CD8-positive, alpha-beta T cell (primary cell): ENCODE measurements at places on chromosomes 5 and 9. TPM values are rescaled to one million over a fixed set of nuclear protein-coding genes. Genes with fewer than 3 reads are reported as not detected.

- no peak for DNase-seq
Observed at GRCh38 chr5:142821034-142821732, 51.0 kb downstream of the ARHGAP26 start.

- DNase-seq = no peak
Observed at GRCh38 chr5:112779531-112779930, 41.8 kb downstream of the APC start.

DNA sequence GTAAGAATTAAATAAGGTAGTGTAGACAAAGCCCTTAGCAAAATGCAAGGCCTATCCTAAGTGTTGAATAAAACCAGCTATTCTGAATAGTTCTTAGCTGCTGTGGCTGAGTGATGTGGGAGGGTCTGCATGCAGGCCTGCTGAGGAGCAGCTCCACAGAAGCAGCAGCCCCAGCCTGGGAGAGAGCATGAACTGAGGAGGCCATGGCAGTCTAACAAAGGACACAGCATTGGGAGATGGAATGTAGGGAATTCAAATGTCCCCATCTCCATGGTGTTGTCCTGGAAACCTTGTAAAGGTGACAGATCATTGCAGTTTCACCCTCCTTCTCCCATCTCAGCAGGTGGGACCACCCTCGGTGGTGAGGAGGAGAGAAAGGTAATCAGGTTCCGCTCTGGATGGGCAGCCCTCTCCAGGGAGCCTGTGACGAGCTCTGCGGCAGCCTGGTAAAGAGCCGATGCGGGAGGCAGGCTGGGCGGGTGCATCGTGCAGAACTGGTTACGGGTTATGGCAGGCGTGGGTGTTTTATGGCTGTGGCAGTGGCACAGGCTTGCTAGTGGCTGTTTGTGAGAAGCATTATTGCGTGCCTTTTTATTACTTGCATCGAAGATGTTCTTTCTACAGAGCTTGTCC, 199.9 kb upstream of the GLRA1 start:
- DNase-seq = no peak

GRCh38 chr5:123803359-123803758, 291.4 kb downstream of the CSNK1G3 start:
- DNase-seq = no peak

DNA sequence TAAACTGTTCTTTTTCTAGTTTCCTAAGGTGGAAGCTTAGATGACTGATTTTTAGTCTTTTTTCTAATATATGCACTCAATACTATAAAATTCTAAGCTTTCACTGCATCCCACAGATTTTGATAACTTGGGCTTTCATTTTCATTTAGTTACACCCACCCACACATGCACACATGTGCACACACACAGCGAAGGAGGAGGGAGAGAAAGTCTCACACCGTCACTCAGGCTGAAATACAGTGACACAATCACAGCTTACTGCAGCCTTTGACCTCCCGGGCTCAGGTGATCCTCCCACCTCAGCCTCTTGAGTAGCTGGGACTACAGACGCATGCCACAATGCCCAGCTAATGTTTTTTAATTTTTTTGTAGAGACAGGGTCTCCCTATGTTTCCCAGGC, 96.5 kb downstream of the SMIM23 start:
- no peak for DNase-seq

- peak; percentile 45 for DNase-seq
Observed at GRCh38 chr9:93319992-93320500, 131.4 kb upstream of the FAM120A start.

- no peak for DNase-seq
Observed at GRCh38 chr9:134959126-134959970, 41.6 kb upstream of the FCN1 start.

DNA sequence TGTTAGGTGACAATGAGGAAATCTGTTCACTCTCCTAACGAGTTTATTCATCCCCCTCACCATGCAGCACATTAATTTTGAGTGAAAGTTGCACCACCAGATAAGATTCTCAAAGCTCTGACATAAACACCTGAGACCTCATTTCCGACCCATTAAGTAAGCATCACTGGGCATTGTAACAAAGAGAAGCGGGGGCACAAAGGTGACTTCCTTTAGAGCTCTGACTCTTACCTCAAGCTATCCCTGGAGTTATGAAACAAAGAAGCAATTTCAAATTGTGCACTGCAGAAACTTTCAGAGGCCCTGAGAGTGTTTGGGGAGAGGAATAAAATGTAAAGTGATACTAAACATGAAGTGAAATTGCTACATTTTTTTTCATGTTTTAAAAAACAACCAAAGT, 29.5 kb downstream of the C5orf15 start:
- no peak for DNase-seq

DNA sequence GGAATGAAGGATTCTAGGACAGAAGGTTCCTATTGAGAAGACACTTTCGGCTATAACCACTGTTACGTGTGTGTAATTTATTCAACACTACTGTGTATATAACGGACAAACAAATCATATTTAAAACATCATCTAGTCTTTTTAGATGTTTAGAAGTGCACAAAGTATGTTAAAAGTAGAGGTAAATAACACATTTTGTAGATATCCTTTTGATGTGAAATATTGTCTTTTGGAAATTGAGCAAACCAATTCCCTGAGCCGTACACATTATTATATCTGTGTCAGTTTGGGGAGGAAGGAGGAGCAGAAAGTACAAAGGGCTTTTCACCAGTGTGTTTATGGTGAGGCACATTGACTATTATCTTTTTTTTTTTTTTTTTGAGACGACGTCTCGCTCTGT, 39.1 kb upstream of the ANKRD18A start:
- no peak for DNase-seq

GRCh38 chr5:43209060-43209459, 17.0 kb downstream of the NIM1K start:
- DNase-seq = no peak

Gene MARCHF3
- 9.7 TPM for total RNA-seq

Gene C5orf15
- 12.4 TPM for total RNA-seq

Gene TSPAN17
- 9.5 TPM for total RNA-seq

Gene FAM153A
- total RNA-seq = 48.6 TPM

Gene PCDHB2
- not detected for total RNA-seq
